ENCODE measurements at places on chromosomes 6 and 20.

- DNase-seq, result no peak
Observed at GRCh38 chr20:5829241-5829809, 79.1 kb downstream of the SHLD1 start.

DNA sequence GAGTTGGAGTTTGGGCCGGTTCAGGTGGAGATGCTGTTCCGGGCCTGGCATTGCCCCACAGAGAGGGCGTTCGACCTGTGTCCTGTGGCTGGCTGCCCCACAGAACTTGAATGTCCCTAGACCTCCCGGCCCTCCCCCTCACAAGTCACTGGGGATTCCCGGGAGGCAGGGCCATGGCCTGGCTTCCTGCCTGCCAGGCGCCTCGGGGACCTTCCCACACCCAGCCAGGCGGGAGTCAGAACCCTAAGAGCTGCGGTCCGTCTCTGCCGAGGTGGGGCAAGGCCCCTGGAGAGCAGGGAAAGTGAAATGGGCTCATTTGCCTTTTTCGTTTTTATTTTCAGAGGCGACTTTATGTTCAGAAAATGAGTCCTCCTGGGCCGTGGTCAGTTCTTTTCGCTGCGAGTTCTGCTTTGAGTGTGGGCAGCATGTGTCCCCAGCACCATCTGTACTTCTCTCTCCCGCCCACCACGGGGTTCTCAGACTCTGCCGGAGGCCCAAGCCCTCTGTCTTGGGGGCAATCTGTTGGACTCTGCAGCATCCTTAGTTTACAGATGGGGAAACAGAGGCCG is 8.5 kb downstream of the RBM38 start:
- peak; percentile 58 for DNase-seq

DNA sequence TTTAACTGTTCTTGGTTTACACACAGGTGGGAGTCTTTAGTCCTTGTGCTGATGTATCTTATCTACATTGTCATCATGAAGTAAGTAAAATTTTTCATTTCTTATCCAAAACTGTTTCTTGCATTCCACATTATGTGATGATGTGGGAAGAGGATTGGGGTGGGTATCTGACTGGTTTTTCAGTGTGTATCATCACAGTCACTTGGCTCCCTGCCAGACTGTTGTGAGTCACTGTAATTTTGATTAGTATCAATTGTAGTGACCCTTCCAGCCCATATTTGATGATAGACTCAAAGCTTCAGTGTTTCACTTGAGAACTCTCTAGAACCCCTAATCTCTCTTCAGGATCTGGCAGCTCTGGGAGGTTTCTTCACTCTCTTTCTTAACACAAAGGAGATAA is 84.5 kb upstream of the RIN2 start:
- no peak for DNase-seq

- no peak for DNase-seq
Observed at GRCh38 chr6:83868639-83869038, 9.2 kb downstream of the CYB5R4 start.

- no peak for DNase-seq
Observed at GRCh38 chr20:48139262-48140041, 354.2 kb upstream of the SULF2 start.

- DNase-seq, result no peak
Observed at GRCh38 chr20:5135363-5136012, 8.7 kb downstream of the CDS2 start.

DNA sequence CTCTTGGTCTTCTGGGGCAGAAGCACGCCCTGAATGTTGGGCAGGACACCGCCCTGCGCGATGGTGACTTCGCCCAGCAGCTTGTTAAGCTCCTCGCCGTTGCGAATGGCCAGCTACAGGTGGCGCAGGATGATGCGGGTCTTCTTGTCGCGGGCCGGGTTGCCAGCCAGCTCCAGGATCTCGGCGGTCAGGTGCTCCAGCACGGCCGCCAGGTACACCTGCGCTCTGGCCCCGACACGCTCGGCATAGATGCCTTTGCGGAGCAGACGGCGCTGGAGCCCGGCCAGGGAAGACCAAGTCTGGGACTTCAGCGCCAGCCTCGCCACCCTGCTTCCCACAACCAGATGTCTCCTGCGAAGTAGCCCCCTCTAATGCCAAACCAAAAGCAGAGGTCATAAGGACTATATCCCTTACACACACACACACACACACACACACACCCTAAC is 8.0 kb upstream of the SLC17A3 start:
- peak; percentile 34 for DNase-seq

- DNase-seq, result no peak
Observed at GRCh38 chr6:32830017-32830416, 8.5 kb downstream of the TAP2 start.

- DNase-seq, result no peak
Observed at GRCh38 chr6:6811128-6812009, 222.8 kb downstream of the LY86 start.

GRCh38 chr20:34415079-34415478 is 52.0 kb downstream of the ITCH start:
- DNase-seq, result no peak

DNA sequence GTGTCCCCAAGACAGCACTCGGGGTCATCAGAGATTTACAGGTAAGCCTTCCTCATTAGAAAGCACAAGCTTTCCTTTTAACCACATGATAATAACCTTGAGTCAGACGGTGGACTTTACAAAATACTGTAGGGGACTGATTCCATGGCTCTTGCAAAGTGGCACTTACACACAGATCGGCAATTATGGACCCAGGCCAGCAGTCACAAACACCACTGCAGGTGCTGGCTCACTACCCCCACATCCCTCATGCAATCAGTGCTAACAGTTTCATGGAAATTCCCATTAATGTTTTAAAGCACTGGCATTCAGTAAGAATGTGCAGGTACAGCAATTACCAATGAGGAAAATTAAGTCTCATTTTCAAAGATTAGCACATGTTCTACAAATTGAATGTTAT is 516.5 kb downstream of the PRKN start:
- DNase-seq, result no peak

GRCh38 chr6:51868591-51869355 is 218.6 kb downstream of the PKHD1 start:
- DNase-seq, result no peak

Data from activated naive CD4-positive, alpha-beta T cell treated with Interleukin-2 at 50 U/mL for 16 hours (primary cell).